ENCODE measurements at places on chromosomes 3 and 15.
A peak's percentile ranks its signal among the peaks of the same experiment; 100 is the strongest.

GRCh38 chr3:123081718-123082369 is 15.0 kb downstream of the PDIA5 start:
- DNase-seq: no peak

DNA sequence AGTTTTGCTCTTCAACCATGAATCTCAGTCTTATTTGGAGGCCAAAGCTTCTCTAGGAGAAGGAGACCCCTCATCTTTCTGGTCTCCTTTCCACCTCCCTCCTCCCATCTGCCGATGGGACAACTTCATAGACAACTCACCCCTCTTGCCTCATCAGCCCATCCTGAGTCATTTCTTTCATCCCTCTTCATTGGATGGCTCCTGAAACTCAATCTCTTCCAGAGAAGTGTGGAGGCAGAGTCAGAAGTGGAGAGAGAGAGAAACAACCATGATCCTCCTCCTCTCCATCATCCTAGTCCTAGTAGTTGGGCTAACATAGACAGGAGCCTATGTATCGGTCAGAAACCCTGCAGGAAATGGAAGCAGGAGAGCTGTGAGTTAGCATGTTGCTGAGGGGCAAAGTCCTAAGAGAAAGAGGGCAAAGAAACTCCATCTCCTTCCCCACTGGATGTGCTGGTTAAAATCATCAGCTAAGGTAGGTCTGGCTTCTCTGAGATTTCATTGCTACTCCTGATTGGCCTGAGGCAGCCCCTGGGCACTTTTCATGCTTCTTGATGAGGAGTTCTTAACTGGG is 21.3 kb upstream of the HCN4 start:
- no peak for DNase-seq

DNA sequence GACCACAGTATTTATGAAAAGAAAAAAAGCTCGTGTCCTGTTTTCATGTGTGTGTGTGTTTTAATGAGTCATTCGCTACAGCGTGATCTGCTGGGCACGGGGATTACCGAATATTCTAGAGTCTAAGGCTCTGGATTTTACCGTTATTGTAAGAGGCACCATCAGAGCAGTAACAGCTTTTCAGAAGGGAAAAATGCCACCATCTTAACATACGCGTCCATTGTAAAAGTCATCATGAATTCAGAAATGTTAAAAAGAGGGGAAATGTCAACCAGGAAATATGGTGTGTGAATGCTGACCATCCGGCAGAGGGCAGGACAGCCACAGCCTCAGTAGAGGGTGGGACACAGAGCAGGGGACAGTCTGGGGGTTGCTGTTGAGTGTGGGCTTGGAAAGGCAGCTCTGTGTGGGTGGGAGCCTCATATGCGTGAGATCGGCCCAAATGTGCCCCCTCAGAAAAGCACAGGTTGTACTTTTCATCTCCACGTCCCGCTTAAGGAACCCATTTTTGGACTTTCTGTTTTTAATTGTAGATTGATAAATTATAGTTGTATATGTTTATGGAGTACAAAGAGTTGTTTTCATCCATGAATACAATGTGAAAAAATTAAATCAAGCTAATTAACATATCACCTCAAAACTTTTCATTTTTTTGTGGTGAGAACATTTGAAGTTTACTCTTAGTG is 69.6 kb downstream of the ASB7 start:
- peak; percentile 57 for DNase-seq

GRCh38 chr3:55966566-55966965 is 479.5 kb upstream of the WNT5A start:
- no peak for DNase-seq

- DNase-seq: no peak
Observed at GRCh38 chr15:43954181-43954621, 127.4 kb downstream of the WDR76 start.
